ENCODE measurements at places on chromosomes 2 and 18. TPM values are rescaled to one million over a fixed set of nuclear protein-coding genes. Genes with fewer than 3 reads are reported as not detected.

RAX gene
- not detected for total RNA-seq

C2orf42 gene
- 19.2 TPM for total RNA-seq

TMEM17 gene
- 0.13 TPM for total RNA-seq

- DNase-seq = peak; percentile 34
These were observed 8.4 kb downstream of the ITM2C start for GRCh38 chr2:230872968-230873660.

DNA sequence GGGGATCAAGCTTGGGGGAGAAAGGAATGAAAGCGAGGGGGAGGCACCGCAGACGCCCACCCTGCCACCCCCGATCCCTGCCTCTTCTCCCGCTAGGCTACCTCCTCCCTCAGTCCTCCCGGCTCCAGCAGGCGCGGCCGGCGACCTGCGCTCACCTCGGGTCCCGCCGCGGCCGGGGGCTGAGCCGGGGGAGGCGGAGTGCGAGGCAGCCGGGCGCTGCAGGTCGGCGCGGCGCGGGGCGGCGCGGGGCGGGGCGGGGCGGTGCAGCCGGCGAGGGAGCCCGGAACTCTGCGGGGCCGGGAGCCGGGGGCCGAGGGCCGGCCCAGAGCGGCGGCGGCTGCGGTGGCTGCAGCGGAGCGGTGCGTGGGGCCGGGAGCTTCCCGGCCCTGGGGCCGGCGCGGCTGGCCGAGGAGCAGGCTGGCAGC is 477 bp downstream of the ACVR1 start:
- peak; percentile 49 for DNase-seq

GRCh38 chr2:241772063-241772499 is 4.5 kb upstream of the GAL3ST2 start:
- DNase-seq = peak; percentile 73

GRCh38 chr2:202450785-202451184 is 74.7 kb downstream of the BMPR2 start:
- DNase-seq = no peak

GRCh38 chr2:45897842-45898241 is 246.4 kb downstream of the PRKCE start:
- DNase-seq = no peak

RBBP8 gene
- total RNA-seq = 70.9 TPM

- DNase-seq = no peak
These were observed 78.6 kb upstream of the ZFP36L2 start for GRCh38 chr2:43305012-43305411.

DNA sequence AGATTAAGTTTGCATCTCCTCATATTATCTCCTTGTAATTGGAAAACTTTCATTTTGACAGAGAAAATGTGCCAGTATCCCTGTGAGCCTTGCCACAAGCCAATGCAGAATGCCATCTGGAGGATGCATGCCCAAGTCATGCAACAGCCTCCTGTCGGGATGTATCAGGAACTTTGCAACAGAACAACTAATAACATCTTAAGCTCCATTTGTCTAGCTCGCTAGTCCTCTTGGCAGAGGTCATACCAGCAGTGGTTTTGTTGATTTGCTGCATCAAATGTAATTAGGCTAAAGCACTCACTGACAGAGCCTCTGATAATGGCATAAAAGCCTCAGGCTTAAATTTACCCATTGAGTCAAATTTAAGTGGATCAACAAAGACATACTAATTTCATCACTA is 125.8 kb downstream of the UBE2E3 start:
- DNase-seq = no peak

SIX3 gene
- total RNA-seq = not detected

DNA sequence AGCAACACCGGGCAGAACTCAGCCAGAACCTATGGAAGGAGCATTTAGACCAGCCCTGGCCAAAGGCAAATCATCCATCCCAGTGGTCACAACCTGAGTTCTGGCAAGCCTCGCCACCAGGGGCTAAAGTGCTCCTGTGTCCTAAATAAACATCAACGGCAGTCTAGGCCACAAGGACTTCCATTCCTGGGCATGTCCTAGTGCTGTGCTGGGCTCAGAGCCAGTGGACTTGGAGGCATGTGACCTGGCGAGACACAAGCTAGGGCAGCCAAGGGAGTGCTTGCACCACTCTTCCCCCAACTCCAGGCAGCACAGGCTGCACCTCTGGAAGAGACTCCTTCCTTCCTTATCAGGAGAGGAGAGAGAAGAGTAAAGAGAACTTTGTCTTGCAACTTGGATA is 69.0 kb downstream of the ST6GAL2 start:
- DNase-seq = no peak

DNA sequence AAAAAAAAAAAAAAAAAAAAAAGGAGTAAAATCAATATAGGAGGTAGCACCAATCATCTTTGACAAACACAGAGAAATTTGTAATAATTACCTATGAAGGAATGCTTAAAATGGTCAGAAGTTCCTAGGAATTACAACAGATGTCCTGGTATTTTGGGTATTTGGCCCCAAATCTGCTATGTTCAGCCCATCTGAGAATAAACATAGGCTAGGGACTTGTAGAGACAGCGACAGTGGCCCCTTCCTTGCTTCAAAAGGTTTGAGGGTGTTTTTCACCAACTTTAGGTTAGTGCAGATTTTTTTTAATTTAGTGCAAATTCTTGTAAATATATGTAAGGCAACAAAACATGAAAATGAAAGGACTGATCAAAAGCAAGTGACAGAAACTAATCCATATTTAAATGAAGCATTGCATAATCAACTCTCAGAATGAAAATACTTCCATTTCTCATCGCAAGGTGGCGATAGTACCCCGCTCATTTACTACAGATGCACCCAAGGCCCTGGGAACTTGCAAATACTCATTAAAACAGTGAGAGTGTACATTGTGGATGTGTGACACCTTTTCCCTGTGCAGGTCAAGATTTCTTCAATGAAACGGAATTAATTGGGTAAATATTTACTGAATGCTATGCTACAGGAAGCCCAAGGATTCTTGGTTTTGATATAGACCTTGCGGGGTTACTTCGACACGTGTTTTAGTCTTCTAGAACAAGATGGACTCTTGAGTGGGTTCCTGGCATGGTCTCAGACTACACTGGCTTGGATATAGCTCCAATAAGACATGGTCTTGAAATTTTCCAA is 44.6 kb downstream of the FAM124B start:
- peak; percentile 61 for DNase-seq

IL1RN gene
- total RNA-seq = 0.50 TPM

DNA sequence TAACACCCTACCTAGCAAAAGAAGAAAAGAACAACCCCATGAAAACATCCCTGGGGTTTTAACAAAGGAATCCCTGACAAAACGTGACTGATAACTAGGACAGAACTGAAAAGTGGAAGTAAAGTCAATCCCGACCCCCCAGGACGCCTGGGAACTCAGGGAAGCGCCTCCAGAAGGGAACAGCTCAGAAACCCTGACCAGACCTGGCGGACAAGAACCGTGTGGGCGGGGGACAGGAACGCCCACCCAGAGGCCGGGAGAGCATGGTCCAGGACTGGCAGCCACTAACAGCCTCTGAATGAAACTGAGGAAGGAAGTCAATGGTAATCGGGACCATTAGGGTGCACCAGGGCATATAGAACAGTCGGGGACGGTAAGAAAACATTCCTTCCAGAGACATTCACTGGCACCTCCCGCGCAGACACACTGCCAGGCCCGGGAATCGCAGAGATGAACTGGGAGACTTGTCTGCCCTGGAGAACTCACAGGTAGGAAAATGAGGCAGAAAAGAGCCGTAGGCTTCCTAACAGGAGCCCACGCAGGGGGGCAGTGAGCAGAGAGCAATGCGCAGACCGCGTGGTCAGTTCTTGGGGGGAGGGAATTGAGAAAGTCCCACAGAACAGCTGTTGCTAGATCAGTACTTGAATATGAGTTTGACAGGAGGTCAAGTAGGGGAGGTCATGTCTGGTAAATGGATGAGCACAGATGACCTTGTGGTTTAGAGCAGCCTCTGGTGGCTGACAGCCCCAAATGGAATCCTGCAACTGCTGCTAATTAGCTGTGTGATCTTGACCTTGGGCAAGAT is 1.3 kb upstream of the TBC1D8 start:
- DNase-seq = peak; percentile 40

CXCR1 gene
- total RNA-seq = not detected

GRCh38 chr18:75115514-75115913 is 93.4 kb downstream of the PTGR3 start:
- DNase-seq = no peak

DNA sequence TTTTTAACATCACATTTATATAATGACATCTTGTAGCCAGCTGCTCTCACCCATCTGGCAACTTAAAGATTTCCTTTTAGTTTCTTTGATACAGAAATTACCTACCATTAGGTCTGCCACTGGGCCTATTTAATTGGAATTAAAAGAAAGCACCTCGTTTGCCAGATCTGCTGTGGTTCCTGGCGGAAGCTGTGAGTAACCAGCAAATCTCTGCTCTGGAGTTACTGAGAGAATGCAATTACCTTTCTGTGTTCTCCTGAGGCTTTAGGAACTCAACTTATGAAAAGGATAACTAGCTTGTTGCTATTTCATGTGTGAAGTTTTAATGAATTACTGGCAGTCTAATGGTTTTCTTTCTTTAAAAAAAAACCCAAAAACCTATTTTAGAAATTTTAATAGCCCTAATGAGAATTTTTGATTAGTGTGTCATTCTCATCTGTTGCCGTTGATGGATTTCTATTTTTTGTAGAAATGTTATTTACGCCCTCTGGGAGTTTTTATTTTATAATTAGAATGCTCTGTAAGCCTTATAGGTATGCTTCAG is 69.7 kb upstream of the LYPD6B start:
- DNase-seq = no peak

DNA sequence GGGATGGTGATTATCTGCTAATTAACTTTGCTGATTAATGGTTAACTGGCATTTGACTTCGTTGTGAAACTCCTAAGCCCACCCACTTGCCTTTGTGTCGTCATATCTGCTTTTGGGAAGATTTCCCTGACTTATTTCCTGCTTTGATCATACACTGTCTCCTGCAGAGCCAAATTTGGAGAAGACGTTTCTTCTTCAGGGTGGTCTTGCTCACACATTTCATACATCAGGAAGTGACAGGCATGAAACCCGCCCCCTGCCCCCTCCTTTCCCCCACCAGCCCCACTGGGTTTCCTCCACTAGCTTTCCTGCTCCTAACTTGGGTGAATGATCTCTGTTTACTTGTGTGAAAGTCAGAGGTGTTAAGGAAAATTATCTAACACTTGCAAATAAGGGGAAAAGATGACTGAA is 300.1 kb downstream of the TSN start:
- no peak for DNase-seq

DNA sequence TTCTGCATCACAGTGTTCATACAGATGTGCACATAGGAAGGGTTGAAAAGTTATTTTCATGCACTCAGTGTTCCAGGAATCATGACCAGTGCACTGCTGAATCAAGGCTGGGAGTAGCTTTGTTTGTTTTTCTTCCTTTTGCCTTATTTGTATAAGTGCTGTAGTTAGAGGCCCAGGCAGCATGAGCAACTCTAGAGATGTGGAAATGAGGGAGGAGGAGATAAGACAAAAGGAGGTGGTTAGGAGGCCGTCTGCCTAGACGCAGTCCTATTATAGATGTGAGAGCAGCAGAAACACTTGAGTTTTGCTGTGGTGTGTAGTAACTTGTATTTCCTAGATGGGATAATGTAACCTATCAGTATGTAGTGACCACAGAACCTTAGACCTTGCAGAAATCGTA is 264.3 kb upstream of the RASGRP3 start:
- no peak for DNase-seq
